Nasal cavity respiratory epithelium epithelial cell of viscerocranial mucosa (primary cell): ENCODE measurements at places on chromosomes 4 and X. TPM values are rescaled to one million over a fixed set of nuclear protein-coding genes. Genes with fewer than 3 reads are reported as not detected.

PCDH18 gene
- under 0.01 and 0.21 TPM in 2 replicates for total RNA-seq

CLNK gene
- not detected in 2 replicates for total RNA-seq

RPGR gene
- 6.4 and 8.5 TPM in 2 replicates for total RNA-seq

PAK3 gene
- under 0.01 and 0.07 TPM in 2 replicates for total RNA-seq

IL1RAPL2 gene
- total RNA-seq = under 0.01 TPM in 1 of 2 replicates, not detected in the other

HNRNPD gene
- total RNA-seq = 17.4 and 57.3 TPM in 2 replicates

DACH2 gene
- 0.36 TPM in 1 of 2 replicates, not detected in the other for total RNA-seq
